ENCODE measurements at places on chromosomes 13 and 19.
A peak's percentile ranks its signal among the peaks of the same experiment; 100 is the strongest.

- DNase-seq, result no peak
Observed at GRCh38 chr19:17686592-17687024, 1.5 kb downstream of the UNC13A start.

DNA sequence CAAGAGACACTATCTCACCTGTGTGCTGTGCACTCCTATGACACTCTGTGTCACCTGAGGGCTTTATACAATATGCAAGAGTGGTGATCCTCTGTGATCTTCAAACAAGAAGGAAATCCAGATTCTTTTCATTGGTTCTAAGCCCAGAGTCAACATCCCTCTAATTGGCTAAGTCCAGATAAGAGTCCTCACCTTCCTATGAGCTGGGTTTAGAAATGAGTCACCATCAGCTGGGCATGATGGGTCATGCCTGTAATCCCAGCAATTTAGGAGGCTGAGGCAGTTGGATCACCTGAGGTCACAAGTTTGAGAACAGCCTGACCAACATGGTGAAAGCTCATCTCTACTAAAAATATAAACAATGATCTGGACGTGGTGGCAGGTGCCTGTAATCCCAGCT is 144.4 kb downstream of the ZNF675 start:
- no peak for DNase-seq

DNA sequence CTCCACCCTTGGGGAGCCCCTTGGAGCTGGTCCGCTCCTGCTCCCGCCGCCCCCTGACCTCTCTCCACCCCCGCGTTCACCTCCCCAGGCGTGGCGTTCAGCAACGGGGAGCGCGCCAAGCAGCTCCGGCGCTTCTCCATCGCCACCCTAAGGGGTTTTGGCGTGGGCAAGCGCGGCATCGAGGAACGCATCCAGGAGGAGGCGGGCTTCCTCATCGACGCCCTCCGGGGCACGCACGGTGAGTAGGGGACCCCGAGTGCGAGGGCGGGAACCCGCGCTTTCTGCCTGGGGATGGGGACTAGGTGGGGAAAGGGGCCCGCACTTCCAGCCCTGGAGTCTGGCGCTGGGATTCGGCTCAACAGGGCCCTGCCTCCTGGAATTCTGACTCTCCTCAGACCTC is 1.7 kb downstream of the CYP2A13 start:
- no peak for DNase-seq

GRCh38 chr19:495402-496111 is 729 bp upstream of the MADCAM1 start:
- DNase-seq, result peak; percentile 51

DNA sequence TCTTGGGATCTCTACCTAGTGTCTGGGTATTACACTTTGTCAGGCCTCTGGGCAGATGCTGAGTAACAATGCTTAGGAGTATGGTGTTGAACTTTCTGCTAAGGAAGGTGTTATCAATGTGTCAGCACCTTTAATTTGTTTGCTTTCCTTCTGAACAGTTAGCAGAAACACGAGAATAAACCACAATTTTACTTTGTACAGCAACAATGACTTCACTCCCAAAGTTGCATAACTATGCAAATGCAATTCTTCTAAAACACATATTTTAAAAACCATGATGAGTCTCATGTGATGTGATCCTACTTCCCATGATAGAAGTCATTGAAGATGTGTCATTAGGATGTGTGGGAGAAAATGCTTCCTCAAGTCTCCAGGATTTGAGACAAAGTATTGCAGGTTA is 155.0 kb downstream of the POSTN start:
- DNase-seq, result no peak

GRCh38 chr13:113405481-113406300 is 41.8 kb upstream of the GRTP1 start:
- no peak for DNase-seq

DNA sequence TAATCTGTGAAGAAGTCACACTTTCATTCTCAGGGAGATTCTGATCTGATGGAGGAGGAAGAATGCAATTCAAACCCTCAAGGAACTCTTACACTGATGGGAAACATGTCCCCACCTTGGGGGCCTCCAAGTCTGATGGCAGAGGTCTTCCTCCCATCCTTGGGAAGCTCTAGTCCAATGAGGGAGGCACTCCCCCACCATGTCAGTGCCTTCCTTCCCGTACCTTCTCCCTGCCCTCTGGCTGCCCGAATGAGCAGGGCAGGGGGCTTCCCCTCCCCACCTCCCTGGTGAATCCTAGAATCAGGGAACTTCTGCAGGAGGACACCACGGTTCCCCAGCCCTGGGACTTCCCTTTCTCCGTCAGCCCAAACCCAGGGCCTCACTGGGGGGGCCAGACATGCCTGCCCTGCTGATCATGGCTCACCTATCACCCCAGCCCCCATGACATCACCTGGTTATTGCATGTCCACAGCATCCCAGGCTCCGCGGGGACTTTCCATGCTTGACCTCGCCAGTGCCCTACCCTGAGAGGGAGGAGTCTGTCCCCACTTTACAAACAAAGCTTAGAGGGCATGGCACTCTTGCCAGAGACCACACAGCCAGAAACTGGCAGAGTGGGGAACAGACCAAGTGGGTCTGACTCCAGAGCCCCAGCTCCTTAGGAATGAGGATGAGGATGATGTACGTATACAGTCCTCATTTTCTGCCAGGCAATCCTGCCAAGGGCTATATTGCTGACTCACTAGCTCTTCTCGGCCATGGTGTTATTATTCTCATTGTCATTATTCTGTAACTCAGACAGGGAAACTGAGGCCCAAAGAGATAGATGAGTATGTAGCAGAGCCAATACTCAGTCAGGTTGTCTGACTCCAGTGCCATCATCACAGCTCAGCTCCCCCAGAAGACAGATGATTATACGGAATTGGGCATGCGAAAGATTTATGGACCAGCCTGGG is 9.6 kb upstream of the BCL3 start:
- no peak for DNase-seq

GRCh38 chr19:19137556-19138108 is 646 bp downstream of the TMEM161A start:
- no peak for DNase-seq

GRCh38 chr19:21674454-21674853 is 92.9 kb downstream of the ZNF100 start:
- DNase-seq, result no peak

DNA sequence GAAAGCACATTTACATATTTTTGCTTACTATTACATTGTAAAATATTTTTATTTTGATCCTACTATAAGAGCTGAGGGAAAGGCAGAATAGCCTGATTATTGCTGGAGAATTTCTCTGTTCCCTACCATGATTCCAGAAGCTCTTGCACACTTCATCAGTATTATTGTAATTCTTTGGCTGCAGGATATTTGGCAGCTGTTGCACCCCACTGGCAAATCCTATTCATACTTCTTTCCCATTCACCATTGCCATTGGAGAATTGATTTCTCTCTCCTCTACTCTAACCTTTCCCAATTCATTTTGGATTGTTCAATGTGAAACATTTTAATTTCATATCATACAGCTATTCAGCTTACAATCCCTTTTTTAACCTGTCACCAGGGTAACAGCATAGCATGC is 238.0 kb downstream of the GGACT start:
- no peak for DNase-seq

GRCh38 chr13:78326633-78327032 is 276.7 kb downstream of the POU4F1 start:
- no peak for DNase-seq

GRCh38 chr19:35670686-35671085 is 4.4 kb downstream of the UPK1A start:
- no peak for DNase-seq

GRCh38 chr13:44668688-44669087 is 92.6 kb upstream of the TSC22D1 start:
- no peak for DNase-seq

- no peak for DNase-seq
Observed at GRCh38 chr13:66659701-66660467, 570.3 kb downstream of the PCDH9 start.

DNA sequence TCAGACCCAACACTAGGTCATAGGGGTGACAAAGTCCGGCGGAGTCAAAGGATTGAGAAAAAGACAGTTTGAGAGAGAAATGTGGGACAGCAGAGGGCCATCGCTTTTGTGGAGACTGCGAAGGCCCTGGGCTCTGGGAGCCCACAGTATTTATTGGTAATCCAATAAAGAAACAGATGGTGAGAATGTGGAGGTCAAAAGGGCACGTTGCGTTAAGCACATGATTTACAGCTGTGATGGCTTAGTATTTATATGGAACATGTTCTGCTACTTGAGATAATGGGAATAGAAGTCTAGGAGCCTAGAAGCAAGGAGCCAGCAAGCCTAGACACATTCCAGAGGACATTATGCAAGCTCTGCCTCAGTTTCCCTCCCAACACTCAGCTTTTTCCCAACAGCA is 2521.1 kb downstream of the PCDH9 start:
- no peak for DNase-seq

DNA sequence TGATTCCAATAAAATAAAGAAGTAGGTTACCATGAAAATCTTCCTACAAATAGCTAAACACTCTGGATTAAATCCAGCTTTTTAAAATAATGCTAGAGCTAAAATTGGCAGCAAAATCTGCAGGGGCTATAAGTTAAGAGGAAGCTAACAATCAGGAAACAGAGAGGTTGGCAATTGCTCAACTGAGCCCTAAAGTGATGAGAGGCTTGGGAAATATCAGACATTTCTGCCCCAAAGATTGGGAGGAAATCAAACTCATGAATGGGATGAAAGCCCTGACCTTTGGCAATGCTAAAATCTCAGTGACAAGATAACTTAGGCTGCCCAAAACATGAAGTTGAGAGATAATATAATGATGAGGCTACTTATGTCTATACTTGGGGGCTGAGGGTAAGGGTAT is 1437.9 kb downstream of the EFNB2 start:
- no peak for DNase-seq

GRCh38 chr19:3434630-3435553 is 45.4 kb downstream of the SMIM24 start:
- DNase-seq, result peak; percentile 95

GRCh38 chr19:8552810-8553209 is 24.4 kb downstream of the MYO1F start:
- no peak for DNase-seq

DNA sequence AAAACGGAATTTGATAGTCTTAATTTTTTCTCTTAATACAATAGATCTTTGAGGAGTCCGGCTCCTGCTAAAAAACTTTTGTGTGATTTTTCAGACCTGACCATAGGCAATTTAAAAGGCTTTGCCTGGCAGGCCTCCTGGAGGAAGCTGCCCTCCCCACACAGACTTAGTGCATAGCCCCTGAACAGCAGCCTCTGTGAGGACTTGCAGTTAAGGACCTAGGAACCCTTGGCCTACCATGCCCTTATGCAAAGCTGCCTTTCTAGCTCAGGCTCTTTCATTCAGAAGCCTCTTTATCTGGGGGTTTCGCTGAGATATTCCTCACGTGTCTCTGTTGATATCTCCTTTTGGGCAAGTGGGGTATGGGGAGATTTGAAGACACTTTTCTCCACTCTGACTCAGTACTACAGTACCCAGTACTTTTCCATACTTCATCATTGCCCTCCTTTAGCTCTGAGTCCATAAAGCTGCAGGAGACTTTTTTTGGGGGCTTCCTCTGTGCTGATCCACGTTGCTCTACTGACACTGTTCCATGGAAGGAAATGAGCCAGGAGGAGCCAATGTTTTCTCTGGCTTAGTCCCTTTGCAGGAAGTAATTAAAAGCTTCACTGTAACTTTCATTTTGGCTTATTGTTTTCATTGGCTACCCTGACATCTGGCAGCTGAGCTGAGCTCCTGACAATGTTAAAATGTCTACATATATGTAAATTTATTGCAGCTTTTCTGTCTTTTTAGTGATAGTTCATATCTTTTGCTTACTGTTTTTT is 283.1 kb downstream of the TDRD3 start:
- DNase-seq, result no peak

- no peak for DNase-seq
Observed at GRCh38 chr13:40580566-40581276, 85.7 kb downstream of the FOXO1 start.

- DNase-seq, result no peak
Observed at GRCh38 chr13:78131811-78132210, 213.2 kb upstream of the EDNRB start.

DNA sequence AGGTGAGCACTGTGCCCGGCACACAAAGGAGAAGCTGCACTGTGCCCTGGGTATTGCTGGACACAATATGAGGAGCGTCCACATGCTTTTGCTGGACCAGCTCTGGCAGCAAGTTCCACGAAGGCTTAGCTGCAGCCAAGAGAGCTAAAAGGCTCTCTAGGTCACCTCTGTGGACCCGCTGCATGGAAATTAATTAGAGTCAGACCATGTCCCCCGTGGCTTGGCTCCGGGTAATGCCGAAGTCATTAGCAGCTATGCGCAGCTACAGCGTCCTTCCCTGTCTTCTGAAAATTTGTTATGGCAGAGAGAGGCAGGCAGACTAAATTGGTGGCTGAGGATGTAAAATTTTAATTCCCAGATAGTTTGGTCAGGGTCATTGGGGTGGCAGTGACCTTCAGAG is 271.5 kb downstream of the SLC7A1 start:
- no peak for DNase-seq

DNA sequence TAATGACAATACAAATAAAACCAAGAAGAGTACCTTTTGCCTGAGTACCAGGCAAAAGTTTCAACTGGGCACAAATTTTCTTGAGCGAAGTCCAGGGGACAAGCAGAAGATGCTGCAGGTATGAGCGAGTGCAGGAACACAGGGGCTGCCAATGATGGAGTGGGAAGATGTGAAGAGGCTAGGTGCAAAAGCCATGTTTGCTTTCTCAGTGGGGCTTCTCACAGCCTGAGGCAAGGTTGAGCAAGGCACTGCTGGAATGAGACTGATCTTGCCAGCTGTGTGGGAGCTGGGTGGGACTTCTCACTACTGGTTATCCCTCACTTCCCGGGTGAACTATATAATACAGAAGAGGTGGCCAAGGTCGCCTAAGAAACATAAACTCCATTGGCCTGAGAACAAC is 1200.7 kb downstream of the SLITRK1 start:
- no peak for DNase-seq

DNA sequence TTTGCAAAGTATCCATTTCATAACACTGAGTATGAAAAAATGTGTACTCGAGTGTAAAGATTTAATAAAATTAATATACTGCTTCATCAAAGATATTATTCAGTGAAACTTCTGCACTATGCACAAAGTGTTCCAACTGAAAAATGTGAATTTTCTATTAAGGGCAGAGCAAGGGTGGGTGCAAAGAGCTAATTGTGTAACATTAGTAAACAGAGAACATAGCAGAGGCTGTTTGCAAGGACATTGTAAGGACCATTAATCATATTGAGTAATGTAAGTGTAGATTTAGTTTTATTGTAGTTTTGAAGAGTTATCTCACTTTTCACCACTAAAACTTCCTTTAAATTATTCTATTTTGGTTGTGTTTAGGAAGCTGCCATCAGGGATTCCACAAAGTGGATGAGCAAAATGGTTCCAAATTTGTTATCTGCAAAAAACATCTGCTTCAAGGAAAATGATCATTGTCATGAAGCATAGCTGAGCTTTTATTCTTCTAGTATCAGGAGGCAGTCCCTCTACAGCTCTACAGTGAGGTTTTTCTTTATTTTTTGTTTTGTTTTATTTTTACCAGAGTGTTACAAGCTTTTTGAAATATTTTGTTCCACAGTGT is 1375.4 kb downstream of the SLITRK1 start:
- DNase-seq, result no peak

GRCh38 chr19:48810151-48810550 is 678 bp downstream of the BCAT2 start:
- no peak for DNase-seq

Measured in stimulated activated CD8-positive, alpha-beta memory T cell treated with anti-CD3 and anti-CD28 coated beads, Interleukin-2, amount 100 ng/mL, for 48 hours (primary cell).